ENCODE measurements at places on chromosomes 1 and 21.

GRCh38 chr1:54230507-54231339, 30.8 kb downstream of the MRPL37 start:
- DNase-seq, result no peak

- no peak for DNase-seq
Measured at GRCh38 chr1:203173566-203173965, 2.1 kb downstream of the MYBPH start.

- DNase-seq, result no peak
Measured at GRCh38 chr1:2480986-2481364, 4.9 kb downstream of the PLCH2 start.

- DNase-seq, result no peak
Measured at GRCh38 chr1:165481820-165482532, 37.0 kb upstream of the RXRG start.

GRCh38 chr1:27602462-27603308, 1.3 kb downstream of the AHDC1 start:
- DNase-seq, result no peak

GRCh38 chr1:229264487-229264886, 6.4 kb upstream of the RAB4A start:
- DNase-seq, result no peak

- DNase-seq, result no peak
Measured at GRCh38 chr1:62178372-62178771, 16.3 kb upstream of the L1TD1 start.

- no peak for DNase-seq
Measured at GRCh38 chr1:236543065-236543669, 19.4 kb downstream of the LGALS8 start.

DNA sequence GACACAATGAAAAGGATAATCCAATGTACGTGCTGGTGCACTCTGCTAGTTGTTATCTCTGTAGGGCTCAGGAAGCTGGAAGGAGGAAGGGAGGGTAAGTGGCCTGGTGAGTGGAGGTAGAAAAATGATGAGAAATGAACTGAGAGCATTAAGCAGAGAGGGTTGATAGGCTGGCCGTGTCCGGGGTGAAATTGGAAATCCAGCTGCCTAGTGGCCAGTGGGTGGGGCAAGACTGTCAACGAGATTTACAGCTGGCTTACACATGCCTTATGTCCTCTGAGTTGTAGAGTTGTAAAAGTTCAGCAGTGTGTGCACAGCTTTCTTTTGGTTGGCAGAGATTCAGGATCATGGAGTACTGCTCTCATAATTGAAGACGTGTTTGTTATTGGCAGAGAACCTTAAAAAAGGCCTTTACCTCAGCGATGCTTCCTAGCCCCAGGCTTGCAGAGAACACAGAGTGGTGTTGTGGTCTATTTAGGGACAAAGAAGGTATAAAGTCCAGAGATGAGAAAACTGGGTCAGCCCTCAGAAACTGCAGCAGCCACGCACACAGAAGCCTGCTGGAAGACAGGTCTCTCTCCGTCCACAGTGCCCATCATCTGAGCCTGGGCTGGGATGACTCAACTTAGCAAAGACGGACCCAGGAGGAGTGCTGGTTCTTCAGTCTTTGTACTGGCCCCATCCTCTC, 132.4 kb downstream of the EDEM3 start:
- DNase-seq, result no peak

DNA sequence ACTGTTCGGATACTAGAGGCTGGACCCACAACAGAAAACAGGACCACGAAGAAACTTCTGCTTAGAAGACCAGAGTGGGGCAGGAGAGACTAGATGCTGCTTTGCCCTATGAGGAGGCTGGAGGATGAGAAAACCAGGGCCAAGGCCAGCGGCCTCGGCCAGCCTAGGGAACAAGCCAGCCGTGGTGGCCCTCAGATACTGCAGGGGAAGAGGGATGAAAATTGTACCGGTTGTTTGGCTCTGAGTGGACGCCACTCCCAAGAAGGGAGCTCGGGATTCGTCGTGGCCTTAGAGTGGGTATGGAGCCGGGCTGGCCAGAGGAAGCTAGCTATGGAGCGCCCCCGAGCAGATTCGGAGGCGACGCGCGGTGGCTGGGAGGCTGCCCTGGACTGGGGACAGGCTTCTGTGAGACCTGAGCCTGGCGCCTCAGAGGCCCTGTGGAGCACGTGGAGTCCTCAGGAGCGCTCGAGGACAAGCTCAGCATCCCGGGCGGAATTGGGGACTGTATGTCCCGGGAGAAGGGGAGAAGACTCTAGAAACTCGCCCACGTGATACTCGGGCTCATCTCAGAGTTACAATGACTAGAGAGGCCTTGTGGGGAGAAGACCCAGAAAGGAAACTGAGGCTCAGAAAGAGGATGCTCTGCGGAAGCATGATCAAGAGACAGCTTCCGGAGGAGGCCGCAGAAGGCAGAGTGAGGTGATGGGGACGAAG, 2.8 kb downstream of the PRRX1 start:
- DNase-seq, result no peak

GRCh38 chr1:200372095-200372884, 37.5 kb downstream of the ZNF281 start:
- DNase-seq, result no peak

DNA sequence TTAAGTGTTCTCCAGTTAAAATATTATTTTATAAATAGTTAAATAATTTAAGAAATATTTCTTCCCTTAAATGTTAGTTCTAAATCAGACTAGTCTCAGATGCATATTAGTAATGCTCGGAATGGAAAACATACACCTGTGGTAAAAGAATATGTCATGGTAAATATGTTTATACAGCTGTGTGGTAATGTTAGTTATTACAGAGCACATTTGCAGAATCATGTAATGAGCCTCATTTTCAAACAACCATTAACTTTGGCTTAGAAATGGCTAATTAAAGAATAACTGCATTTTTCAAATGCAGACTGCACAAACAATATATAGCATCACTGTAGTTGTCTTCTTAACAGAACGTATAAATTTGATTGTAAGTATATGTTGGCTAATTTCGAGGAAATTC, 90.3 kb downstream of the DISP1 start:
- DNase-seq, result no peak

GRCh38 chr1:208791456-208791855, 547.3 kb upstream of the PLXNA2 start:
- DNase-seq, result no peak

DNA sequence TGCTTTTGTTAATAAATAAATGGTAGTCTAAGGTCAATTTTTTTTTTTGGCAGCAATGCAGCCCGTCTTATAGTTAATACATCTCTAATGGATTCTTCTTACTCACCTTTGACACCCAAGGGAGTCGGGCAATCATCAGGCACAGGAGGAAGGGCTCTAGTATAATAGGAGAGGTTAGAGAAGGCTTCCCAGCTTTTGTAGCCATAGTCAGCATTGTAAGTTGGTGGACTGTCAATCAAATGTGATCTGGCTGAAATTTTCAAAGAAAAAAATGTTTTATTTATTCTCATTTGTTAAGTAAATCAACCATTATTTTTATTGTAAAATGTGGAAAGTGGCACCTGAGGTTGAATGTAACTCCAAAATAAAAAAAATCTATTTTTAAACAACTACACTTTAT, 2.1 kb downstream of the PTGS2 start:
- no peak for DNase-seq

- DNase-seq, result no peak
Measured at GRCh38 chr1:86718786-86719185, 14.4 kb downstream of the SH3GLB1 start.

DNA sequence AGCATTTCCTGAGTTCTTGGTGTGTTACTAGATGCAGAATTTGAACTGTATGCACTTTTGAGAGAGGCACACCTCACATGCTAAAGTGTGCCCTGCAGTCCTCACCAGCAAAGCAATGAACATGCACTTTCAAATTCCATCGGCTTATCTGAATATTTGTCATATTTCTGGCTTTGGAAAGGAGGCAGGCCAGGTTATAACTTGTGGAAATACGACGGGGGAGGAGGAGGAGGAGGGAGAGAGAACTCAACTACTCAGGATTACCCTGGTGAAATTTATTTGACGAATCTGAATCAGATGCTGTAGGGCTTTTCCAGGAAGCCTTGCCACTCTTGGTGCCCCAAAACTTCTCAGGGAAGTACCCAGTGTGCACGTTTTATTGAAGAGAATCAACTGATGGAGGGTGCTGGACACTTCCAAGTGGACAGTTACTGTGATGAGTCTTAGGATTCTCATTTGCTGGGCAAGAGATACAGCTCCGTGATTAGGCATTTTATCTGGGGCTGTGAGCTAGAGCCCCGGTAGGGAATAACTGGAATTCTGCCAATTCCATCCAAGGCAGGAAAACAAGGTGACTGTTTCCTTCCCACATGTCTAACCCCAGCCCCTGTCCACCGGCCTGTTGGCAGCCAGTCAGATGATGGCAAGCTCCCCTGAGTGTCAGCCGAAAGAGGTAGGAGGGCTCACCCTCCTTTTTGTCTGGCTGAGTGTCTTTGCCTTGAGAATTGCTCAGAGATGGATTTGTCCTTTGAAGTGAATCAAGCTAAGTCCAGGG, 3.8 kb downstream of the PDPN start:
- DNase-seq, result no peak

DNA sequence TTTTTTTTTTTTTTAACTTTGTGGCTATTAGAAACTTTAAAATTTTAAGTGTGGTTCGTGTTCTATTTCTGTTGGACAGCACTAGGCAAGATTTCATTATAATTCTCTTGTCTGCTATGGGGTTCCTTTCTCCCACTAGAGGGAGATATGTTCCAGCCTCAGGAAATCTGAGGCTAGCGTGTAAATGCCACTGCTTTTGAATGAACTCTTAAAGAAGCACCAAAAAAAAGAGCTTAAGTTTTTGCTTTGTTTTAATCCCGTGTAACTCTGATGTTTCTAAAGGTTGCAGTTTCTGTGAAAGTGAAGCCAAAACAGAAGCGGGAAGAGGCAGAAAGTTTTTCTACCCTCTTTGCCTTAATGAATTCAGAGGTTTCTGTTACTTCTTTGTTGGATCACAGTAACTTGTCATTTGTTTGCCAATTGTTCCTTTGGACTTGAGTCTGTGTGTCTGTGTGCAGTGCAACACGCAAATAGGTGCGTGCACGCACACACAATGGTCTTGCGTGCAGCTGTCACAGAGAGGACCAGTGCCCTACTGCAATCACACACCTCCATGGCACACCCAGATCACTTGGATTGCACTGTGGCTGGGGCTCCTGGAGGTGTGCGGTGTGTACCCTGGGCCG, 32.3 kb downstream of the HHAT start:
- no peak for DNase-seq

GRCh38 chr1:165279882-165280281, 76.6 kb downstream of the LMX1A start:
- DNase-seq, result no peak

- no peak for DNase-seq
Measured at GRCh38 chr21:32351428-32351827, 41.4 kb downstream of the URB1 start.

DNA sequence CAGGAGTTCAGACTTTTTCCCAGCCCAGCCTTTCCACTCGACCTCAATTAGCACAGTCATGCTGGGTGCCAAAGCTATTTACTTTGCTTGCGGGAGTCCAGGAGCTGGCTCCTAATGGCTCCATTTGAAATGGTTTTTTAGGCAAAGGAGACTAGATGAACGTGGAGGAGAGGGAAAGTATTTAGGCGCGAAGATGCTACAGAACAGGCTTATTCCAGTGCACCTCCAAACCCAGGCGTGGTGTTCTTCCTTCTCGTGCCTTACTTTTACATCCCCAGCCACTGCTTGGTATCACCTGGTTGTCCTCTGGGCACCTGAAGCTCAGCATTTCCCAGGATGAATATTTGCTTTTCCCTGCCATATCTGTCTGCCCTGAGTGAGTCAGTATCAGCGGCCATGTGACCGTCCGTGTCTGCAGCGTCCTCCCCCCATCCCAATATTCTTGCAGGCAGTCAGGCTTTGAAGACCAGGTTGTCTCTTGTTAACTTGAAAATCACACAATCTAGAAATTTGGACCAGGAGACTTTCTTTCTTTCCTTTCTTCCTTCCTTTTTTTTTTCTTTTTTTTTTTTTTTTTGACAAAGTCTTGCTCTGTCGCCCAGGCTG, 198.5 kb downstream of the DYRK1A start:
- no peak for DNase-seq

DNA sequence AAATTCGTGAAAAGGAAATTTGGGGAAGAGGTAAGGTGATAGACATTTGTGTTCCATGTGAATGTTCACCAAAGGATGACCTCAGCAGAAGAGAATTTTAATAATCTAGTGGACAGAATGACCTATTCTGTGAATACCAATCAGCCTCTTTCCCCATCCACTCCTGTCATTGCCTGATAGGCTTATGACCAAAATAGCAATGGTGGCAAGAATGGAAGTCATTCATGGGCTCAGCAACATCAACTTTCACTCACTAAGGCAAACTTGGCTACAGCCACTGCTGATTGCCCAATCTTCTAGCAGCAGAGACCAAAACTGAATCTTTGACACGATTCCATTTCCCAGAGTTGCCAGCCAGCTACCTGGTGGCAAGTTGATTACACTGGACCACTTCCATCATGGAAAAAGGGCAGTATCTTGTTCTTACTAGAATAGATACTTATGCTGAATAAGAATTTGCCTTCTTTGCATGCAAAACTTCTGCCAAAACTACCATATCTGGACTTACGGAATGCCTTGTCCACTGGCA, 348.7 kb upstream of the PBX1 start:
- no peak for DNase-seq

- DNase-seq, result no peak
Measured at GRCh38 chr1:109396871-109397580, 692 bp downstream of the SORT1 start.

- no peak for DNase-seq
Measured at GRCh38 chr21:45463871-45464270, 58.9 kb downstream of the COL18A1 start.
